ENCODE measurements at places on chromosomes 12 and 14.

DNA sequence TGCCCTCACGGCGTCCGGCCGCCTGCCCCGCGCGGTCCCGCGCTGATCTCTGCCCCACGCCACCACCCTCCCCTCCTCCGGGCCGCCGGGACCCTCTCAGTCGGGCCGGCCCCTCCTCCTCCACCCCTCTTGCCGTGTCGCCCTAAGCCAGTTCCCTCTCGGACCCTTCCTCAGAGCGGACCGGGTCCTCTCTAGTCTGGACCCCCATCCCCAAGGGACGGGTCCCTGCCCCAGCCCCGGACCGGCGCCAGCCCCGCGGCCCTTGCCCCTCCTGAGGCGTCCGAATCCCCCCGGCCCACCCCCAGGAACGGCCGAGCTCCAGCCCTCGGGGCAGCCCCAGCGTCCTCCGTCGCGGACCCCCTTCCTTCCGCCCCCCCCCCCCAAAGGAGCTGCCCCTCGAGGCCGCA is 485 bp downstream of the PPP4R4 start:
- DNase-seq: no peak

GRCh38 chr14:104438166-104438887 is 141.2 kb upstream of the C14orf180 start:
- DNase-seq: no peak

DNA sequence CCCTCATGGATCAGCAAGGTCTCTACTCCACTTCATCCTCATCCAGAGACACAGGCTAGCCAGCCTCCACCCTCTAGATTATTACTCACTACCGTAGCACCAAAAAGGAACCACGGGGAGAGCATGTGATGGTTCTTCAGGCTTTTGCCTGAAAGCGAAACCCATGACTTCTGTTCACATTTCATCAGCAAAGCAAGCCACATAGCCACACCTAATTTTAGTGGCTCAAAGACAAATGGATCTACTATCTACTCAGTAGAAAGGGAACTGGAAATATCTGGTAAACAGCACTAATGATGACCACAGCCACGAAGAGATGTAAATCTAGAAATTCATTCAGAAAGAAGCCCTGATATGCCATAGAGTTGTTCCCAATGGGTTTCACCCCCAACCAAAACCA is 51.4 kb downstream of the VCPKMT start:
- no peak for DNase-seq

- DNase-seq: no peak
Measured at GRCh38 chr12:8817856-8818255, 4.6 kb upstream of the A2ML1 start.

DNA sequence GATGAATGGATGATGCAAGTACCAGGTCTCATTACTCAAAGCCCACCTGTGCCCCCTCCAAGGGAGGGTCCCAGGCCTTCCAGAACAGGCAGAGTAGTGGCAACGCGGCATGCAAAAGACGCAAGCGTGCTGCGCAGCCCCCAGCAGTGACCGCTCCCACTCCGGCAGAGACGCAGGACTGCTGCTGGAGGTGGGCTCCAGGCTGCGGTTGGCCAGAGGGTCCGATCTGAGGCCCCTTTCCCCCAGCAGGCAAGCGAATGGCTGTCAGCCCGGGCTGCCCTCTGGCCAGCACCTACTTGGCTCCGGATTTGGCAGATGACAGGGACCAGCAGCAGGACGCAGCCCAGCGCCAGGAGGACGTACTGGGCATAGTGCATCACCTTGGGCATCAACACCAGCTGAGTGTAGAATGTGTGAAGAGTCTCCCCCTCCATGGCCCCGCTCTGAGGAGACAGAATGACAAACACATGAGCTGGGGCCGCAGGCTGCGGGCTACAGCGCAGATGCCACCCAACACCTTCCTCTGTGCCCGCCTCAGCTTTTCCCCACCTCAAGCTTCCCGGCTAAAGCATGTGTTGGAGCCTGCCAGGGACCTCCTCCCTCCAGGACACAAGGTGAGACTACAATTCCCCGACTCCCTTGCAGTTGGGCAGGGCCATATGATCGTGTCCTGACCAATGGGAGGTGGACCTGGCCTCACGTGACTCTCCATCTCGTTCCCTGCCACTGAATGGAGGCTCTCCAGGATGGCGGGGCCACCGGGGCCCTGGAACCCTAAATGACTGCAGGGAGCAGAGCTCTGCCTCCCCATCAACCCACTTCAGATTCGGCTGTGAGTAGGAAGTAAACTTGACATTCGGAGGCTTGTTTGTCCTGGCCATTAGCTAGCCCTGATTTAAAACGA is 77.4 kb downstream of the SCARB1 start:
- no peak for DNase-seq
